Activated CD4-positive, alpha-beta T cell treated with anti-CD3 and anti-CD28 coated beads, Interleukin-2, amount 50 U/mL, for 48 hours (primary cell): ENCODE measurements at places on chromosomes 7 and 10.

- DNase-seq: no peak
These were observed 82.2 kb downstream of the CFAP58 start for GRCh38 chr10:104435822-104436221.

DNA sequence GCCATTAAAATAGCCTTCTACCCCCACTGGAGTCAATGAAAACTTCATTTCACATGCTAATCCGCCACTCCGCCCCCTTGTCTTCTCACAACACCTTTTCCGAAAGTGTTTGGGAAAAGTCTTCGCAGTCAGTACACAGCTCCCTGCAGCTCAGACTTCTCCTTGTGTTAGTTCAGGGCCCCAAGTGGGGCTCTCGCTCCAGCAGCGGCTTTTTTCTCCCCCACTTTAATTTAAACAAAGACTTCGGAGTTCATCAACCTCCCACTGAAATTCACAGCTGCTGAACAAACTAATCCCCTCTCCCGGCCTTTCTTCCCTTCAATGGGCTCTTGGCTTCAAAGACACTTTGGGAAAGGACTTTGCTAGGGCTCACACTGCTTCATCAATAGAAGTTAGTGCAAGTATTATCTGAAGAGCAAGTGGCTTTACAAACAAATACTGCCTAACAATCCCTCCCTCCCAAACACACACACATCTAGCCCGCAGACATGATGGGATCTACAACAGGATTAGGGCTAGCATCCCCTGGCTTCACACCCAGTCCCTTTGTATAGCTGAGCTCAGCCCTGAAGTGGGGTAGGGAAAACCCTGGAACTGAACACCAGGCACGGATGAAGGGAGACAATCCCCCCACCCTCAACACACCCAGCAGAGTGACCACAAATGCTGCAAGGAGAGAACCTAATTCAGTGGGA is 23.1 kb downstream of the WNT8B start:
- no peak for DNase-seq

- no peak for DNase-seq
These were observed 60.3 kb downstream of the PRR15 start for GRCh38 chr7:29623973-29624372.

- no peak for DNase-seq
These were observed 564.1 kb downstream of the ATRNL1 start for GRCh38 chr10:115657161-115657860.

DNA sequence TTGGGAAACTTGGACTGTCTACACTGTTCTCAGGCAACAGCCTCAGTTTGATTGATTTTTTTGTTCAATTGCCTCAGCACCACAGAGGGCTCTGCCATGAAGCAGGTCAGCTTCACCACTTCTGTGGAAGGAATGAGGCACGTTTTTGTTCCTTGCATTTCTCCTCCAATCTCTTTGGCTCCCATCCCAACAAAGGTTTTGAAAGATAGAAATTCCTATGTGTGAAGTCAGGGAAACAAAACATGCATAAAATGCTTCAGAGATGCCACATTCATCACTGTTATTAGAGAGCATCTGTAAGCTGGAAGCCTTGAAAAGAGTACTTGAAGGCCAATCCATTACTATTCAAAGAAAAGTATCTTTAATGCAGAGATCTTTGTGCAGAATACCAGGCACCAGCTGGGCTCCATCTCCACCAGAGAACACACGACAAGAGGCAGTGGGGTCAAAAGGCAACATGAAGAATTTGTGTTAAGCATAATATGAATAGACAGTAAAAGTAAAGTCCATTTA is 249.1 kb upstream of the LYZL1 start:
- no peak for DNase-seq

DNA sequence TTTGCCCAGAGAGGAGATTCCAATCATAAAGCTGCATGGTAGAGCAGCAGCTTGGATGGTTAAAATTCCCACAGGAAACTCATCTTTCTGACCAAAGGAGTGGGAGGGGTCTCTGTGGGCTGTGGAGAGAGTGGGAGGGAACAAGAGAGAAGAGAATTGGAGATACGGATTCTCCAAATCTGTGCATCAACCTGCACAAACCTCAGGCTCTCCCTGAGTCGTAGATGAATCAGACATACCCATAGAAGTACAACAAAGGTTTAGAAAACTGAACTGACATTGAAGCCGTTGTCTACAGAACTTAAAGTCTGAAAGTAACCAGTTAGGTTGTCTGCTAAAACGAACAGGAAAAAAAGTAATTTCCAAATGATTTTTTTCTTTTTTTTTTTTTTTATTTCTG is 41.9 kb downstream of the CYCS start:
- no peak for DNase-seq

DNA sequence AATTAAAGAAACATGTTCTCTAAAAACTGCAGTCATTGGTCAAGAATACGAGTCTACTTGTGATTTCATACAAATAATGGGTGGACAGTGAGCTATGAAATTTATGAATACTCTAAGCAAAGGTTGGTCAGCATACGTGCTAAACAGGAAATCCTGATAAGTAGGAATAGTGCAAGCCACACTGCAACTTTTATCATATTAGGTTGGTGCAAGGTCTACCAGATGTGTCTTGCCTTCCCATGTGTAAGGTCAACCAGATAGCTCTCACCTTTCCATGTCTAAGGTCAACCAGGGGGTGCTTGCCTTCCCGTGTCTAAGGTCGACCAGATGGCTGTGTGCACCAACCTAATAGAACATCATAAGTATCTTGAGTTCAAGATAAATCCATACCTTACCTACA is 2.0 kb upstream of the ITGB1 start:
- no peak for DNase-seq

DNA sequence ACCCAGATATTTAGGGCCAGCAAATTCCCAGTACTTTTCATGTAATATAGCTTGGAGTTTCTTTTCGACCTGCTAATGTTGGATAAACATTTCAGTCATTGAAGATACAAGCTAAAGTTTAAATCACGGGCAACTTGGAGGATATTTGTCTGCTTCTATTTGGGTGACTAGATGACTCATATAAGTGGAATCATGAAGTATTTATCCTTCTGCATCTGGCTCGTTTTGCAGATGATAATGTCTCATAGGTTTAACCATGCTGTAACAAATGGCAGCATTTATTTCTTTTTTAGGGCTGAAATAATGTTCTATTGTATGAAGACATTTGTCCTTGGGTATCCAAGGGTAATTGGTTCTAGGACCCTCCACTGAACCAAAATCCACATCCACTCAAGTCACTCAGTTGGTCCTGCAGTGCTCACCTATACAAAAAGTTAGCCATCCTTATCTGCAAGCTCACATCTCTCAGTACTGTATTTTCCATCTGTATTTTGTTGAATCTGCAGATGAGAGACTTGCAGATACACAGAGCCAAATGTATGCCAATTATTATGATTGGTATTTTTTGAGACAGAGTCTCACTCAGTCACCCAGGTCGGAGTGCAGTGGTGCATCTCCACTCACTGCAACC is 187.2 kb upstream of the CSTF2T start:
- no peak for DNase-seq

- DNase-seq: no peak
These were observed 204.7 kb downstream of the ADRA2A start for GRCh38 chr10:111281516-111281915.

DNA sequence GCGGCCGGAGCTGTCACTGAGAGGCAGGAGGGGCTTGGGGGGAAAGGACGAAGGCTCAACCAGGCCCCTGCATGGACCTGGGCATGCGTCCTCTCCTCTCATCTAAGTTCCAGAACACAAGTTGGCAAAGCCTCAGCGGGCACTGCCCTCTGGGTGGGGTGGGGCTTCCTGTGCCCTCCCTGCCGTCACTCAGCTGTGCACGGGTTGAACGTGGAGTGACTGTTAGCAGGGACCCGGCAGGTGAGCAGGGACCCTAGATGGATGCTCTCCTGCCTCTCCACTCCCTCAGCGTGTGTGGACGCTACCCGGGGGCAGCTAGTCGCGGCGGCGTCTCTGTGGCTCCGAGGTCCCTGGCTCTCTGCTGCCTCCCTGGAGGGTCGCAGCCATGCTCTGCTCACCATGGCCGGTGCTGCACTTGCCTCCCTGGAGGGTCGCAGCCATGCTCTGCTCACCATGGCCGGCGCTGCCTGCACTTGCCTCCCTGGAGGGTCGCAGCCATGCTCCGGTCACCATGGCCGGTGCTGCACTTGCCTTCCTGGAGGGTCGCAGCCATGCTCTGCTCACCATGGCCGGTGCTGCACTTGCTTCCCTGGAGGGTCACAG is 36.4 kb upstream of the TTYH3 start:
- DNase-seq: no peak

GRCh38 chr7:155813125-155813524 is 862 bp upstream of the SHH start:
- DNase-seq: no peak

DNA sequence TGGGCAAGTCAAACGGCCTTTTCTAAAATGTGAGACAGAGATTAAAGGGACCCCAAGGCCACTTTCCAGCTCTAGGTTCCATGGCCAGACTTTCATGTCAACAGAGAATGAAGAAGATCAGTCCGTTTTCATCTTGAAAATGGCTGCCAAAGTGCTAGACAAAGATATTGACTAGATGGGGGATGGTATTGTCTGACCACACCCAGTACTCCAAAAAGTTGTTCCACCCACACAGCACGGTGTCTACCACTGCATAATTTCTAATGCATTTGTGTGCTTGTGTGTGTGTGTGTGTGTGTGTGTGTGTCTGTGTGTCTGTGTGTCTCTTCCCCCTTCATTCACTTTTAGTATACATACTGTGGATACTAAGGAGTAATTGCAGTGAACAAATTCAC is 1.3 kb downstream of the COL1A2 start:
- no peak for DNase-seq

GRCh38 chr7:76257973-76258372 is 44.5 kb upstream of the HSPB1 start:
- no peak for DNase-seq
